ENCODE measurements at places on chromosomes 5 and 9. TPM values are rescaled to one million over a fixed set of nuclear protein-coding genes. Genes with fewer than 3 reads are reported as not detected.
A peak's percentile ranks its signal among the peaks of the same experiment; 100 is the strongest.

GRCh38 chr9:110832926-110833325, 164.3 kb downstream of the MUSK start:
- no peak for DNase-seq

The ENTREP1 gene
- 25.0 TPM for total RNA-seq

DNA sequence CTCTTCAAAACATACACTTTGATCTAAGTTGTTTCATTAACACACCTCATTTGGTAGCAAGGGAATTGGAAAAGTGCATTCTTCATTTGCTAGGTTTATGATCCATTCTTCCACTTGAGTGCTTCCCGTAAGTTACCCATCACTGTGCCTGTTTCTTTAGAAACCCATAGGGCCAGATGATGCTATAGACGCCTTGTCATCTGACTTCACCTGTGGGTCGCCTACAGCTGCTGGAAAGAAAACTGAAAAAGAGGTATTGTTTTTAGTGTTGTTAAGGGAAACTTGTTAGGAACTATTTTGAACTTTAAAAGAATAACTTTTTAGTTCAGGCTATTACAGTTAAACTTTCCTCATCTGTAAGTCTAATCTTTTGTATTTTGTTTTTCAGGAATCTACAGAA, 66.6 kb downstream of the ERAP1 start:
- DNase-seq = no peak

- DNase-seq = peak; percentile 33
Observed at GRCh38 chr5:54378707-54379106, 68.3 kb upstream of the ARL15 start.

The CTSV gene
- total RNA-seq = 0.14 TPM

The PCDHB15 gene
- total RNA-seq = 6.7 TPM

The IFNK gene
- total RNA-seq = not detected

GRCh38 chr5:115954144-115954543, 8.1 kb upstream of the LVRN start:
- DNase-seq = no peak

The NIPAL4 gene
- 0.74 TPM for total RNA-seq

The OSMR gene
- 19.4 TPM for total RNA-seq

GRCh38 chr9:97900738-97901565, 21.3 kb downstream of the TRMO start:
- no peak for DNase-seq

- DNase-seq = no peak
Observed at GRCh38 chr9:84701801-84702200, 32.3 kb downstream of the NTRK2 start.

The ECSCR gene
- 38.3 TPM for total RNA-seq

The PPP3R2 gene
- not detected for total RNA-seq

DNA sequence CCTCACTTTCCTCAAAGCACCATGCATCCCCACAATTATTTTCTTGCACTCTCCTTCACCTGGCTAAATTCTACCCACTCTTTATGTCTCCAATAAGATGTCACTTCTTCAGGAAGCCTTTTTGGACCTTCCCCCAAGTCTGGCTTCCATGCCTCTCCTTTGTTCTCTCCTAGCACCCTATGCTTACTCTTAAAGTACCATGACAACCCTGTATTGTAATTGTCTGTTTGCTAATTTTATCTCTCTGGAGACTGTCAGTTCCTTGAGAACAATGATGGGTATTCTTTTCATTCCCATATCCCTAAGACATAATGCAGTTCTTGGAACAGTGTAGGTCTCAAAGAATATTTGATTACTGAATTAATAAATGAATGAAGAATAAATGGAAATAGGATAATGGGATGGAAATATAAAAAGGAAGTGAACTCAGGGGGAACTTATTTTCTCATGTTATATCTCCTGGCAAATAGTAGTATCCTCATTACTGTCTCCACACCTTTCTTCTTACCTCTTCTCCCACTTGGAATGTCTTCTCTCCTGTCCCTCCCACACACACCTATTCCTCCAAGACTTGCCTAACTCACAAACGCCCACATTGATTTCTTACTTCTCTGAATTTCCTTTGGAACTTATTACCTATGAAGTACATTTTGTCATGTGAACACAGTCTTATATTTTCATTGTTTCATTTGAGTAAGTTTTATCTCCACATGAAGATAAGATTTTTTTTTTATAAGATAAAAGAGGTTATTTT, 499.1 kb downstream of the NFIB start:
- DNase-seq = no peak

The TAS2R1 gene
- total RNA-seq = not detected

The PHF24 gene
- total RNA-seq = 0.20 TPM
